NCI-H1930 (cell line): ENCODE measurements at places on chromosomes 5 and 9.

GRCh38 chr5:66812291-66812690, 216.1 kb downstream of the MAST4 start:
- no peak for DNase-seq

GRCh38 chr5:143516249-143516648, 112.8 kb upstream of the NR3C1 start:
- DNase-seq: no peak

DNA sequence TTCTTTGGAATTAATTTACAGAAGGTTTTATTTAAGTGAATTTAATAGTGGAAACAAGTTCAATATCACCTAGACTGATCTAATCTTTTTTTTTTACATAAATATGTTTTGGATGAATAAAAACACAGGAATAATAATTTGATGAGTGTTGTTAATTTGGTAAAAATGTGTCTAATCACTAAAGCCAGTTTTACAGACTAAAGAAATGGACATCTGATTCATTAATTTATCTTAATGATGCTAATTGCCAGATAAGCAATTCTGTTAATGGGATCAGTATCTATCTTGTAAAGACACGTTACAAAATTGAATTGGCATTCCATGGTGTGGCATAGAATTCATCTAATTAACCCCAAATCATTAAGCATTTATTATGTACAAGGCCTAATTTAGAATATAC, 743.3 kb upstream of the CDH6 start:
- no peak for DNase-seq

GRCh38 chr9:6819529-6819928, 61.8 kb downstream of the KDM4C start:
- DNase-seq: no peak
